ENCODE measurements at places on chromosomes 4 and X. TPM values are rescaled to one million over a fixed set of nuclear protein-coding genes. Genes with fewer than 3 reads are reported as not detected.

Gene TNIP3
- total RNA-seq, result 0.51 TPM

Gene AWAT2
- not detected for total RNA-seq

Gene CDX4
- total RNA-seq, result not detected

Gene FAM47E
- total RNA-seq, result 1.2 TPM

- H3K27ac ChIP-seq, result no peak overlapping the region
- no peak for DNase-seq
- no peaks in the 10 kb centered on the region for H3K36me3 ChIP-seq
- no peak overlapping the region for H3K4me3 ChIP-seq
These were observed 11.7 kb downstream of the XK start for GRCh38 chrX:37697169-37697760.

Data from mesothelial cell of epicardium (in vitro differentiated cells).